ENCODE measurements at places on chromosomes 3 and 15.

- DNase-seq = no peak
These were observed 74.0 kb upstream of the HACD2 start for GRCh38 chr3:123658852-123659206.

- no peak for DNase-seq
These were observed 597.6 kb downstream of the AGBL1 start for GRCh38 chr15:86677278-86677677.

DNA sequence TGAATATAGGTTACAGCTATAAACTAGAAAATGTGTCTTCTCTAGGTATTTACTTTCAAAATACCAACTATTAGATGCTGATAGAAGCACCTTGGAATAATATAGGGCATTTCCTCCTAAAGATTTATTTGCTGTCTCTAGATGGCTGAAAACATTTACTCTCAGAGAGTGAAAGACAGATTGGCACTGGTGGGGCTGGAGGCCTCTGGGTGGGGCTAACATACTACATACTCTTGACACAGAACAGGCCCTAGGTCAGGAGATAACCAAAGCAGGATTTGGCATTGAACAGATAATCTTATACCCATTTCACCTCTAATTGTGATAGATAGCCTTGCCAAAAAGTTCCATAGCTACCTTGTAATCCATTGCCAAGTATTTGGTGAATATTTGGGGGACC lies 253.3 kb upstream of the TBC1D5 start:
- DNase-seq = no peak

DNA sequence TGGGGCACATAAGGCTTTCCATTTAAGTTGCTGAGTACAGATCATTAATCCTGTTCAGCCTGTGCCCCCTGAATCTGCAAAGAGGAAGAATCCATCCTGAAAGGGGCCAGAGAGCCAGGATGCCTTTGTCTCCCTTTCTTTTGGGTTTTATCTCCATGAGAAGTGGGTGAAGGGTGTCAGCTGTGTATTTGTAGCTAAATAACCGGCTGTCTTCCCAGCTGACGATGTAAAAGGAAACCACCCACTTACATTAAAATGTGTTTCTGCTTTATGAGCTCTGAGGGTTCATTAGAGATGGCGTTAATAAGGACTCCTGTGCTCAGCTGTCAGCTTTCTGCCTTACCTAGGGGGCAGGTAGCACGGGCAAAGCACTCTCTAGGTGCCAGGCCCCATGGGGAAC lies 83.4 kb downstream of the SLCO3A1 start:
- DNase-seq = no peak

GRCh38 chr15:63405683-63406390 lies 24.2 kb upstream of the CA12 start:
- DNase-seq = no peak

DNA sequence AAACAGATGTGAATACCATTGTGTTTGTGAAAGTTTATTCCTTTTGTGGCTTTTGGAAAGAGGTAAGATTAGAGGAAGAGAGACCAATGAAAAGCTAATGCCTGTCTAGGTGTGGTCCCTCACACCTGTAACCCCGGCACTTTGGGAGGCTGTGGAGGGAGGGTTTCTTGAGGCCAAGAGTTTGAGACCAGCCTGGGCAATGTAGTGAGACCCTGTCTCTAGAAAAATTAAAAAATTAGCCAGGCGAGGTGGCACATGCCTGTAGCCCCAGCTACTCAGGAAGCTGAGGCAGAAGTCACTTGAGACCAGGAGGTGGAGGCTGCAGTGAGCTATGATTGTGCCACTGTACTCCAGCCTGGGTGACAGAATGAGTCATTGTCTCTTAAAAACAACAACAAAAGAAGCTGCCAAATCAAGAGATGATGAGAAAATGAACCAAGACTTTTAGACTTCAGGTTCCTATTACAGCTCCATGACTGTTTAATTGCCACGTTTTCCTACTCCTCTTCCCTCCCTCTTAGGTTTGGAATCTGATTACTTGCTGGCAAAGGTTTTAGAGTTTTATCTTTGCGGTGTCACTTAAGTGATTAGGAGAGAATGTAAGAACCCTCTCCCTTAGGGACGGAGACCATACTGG lies 68.7 kb downstream of the CGNL1 start:
- DNase-seq = no peak

DNA sequence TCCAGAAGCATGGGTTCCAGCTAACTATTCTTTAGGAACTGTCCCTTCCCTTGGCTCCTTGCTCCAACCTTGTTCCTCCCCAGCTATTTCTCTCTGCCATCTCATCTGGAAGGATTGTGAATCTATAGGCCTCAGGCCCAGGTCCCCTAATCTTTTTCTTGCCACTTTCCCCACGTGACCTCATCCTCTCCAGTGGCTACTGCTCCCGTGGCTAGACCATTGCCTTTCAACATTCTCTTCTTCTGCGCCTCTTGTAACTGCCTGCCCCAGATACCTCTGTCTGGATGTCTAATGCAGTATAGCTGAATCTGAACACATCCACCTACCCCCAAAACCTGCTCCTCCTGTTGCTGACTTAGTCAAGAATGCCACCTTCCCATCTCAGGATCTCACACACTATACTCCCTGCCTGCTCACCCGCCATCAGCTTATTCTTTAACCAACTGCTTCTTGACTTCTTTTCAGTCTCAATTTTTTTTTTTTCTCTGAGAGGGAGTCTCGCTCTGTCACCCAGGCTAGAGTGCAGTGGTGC lies 5.2 kb downstream of the GPX1 start:
- no peak for DNase-seq

GRCh38 chr15:99059010-99059981 lies 45.6 kb upstream of the SYNM start:
- DNase-seq = peak; percentile 78

GRCh38 chr3:78871048-78871447 lies 896.8 kb downstream of the ROBO1 start:
- DNase-seq = no peak

GRCh38 chr3:53324105-53324504 lies 23.2 kb downstream of the DCP1A start:
- DNase-seq = peak; percentile 52

GRCh38 chr3:113625834-113626233 lies 70.6 kb downstream of the USF3 start:
- DNase-seq = peak; percentile 27

- DNase-seq = peak; percentile 69
These were observed 5.2 kb downstream of the RCCD1 start for GRCh38 chr15:90959894-90960293.

GRCh38 chr3:62749657-62750056 lies 125.6 kb downstream of the CADPS start:
- no peak for DNase-seq

GRCh38 chr3:145133281-145133680 lies 1027.7 kb downstream of the PLOD2 start:
- no peak for DNase-seq

DNA sequence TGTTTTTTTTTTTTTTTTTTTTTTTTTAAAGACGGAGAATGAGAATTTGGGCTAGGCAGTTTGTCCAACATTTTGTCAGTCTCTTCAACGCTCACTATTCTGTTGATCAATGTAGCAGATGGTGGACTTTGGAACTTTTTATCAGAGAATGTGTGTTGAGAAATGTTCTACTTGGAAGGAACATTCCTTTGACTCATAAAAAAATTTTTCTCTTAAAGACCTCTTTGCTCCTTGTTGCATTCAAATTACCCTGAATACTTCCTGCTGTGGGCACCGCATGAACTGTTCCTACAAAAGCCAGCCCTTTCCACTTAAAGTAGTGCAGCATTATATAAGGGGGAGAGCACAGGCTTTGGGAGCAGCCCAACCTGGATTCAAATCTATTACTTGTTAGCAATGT lies 182.9 kb downstream of the AKAP13 start:
- DNase-seq = no peak
